ENCODE measurements at places on chromosomes 4 and X.

GRCh38 chr4:170128219-170128804 is 38.6 kb upstream of the AADAT start:
- no peak for DNase-seq

DNA sequence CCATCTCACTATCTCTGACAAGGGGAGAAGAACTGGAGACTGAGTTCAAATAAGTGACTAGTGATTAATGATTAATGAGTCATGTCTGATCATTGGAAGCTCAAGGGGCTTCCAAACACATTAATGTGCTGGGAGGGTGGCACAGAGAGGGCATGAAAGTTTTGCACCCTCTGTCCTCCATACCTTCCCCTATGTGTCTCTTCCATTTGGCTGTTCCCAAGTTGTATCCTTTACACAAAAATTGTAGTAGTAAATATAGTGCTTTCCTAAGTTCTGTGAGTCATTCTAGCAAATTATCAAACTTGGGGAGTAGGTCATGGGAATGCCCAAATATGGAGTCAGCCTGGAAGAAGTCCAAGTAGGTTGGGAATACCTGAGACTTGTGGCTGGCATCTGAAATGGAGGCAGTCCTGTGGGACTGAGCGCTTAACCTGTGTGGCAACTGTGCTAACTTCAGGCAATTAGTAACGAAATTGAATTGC is 4.1 kb upstream of the FAM200B start:
- peak; percentile 95 for DNase-seq

- DNase-seq, result no peak
Observed at GRCh38 chr4:132063829-132064228, 1085.3 kb upstream of the PCDH10 start.

DNA sequence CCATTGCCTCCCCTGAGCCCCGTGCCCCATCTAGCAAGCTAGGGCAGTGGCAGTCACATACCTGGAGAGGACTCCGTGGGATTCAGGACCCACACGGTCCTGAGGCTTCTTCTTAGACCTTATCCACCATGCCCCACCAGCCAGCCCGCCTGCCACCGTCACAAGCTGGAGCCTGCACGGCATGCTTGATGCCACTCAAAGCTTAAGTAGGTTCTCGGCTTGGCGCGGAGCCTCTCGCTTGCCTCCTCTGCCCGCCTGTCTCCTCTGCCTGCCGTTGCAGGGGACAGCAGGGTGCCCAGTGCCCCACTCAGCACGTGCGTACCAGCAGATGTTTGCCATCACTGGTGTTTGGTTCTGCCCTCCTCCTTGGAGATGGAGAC is 14.1 kb downstream of the PSAPL1 start:
- no peak for DNase-seq

GRCh38 chr4:17124767-17125166 is 226.3 kb upstream of the LDB2 start:
- DNase-seq, result no peak

DNA sequence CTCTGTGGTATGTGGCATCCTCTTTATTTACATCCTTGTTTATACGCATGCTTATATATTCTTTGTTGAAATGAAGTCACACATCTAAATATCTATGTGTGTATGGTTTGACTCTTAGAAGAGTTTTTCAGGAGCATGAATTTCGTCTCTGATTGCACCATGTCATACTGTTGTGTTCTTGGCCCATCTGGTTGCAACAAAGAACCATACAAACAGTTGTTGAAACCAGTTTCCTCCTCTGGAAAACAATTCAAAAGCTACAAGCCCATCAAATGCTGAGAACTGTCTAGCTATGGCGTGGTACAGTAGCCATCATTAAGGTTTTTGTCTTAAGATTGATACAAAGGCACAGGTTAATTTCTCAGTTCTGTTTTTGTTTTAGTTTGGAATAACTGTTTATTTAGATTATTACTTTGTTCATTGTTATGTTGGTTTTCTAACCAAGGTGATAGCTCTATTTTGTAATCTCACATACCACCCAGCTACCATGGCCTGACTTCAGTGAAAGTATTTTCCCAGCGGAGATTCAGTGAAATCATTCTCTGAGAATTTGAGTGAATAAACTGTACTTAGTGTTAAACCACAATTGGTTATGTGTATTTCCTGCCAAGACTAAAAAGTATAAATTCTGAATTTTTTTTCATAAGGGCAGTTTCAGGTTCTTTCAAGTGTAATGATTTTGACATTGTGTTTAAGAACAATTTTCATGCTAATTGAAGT is 91.0 kb downstream of the ARHGAP24 start:
- peak; percentile 46 for DNase-seq

- no peak for DNase-seq
Observed at GRCh38 chrX:67104982-67105757, 438.7 kb upstream of the AR start.

DNA sequence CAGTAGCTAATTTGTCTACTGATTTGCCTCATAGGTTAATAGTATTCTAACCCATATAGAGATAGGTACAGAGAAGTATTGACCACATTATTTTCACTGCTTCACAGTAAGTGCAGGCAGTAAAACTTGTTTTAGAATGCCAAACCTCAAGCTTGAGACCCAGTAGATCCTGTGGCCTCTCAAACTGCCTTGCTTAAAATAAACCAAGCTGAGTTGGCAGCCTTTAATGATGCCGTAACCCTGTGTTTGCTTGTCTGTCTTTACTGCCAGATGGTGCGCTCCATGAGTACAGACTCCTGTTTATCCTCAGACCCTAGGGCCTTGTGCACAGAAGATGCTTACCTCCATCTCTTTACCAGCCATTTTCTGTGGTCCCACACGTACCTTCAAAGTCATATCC is 50.8 kb downstream of the ANXA3 start:
- DNase-seq, result no peak

- no peak for DNase-seq
Observed at GRCh38 chr4:86965019-86965976, 30.5 kb downstream of the AFF1 start.

- DNase-seq, result peak; percentile 86
Observed at GRCh38 chrX:45006002-45006800, 133.2 kb downstream of the KDM6A start.

GRCh38 chr4:142043509-142043908 is 407.1 kb downstream of the IL15 start:
- DNase-seq, result peak; percentile 58

GRCh38 chr4:38071801-38072431 is 111.7 kb downstream of the PTTG2 start:
- peak; percentile 41 for DNase-seq

DNA sequence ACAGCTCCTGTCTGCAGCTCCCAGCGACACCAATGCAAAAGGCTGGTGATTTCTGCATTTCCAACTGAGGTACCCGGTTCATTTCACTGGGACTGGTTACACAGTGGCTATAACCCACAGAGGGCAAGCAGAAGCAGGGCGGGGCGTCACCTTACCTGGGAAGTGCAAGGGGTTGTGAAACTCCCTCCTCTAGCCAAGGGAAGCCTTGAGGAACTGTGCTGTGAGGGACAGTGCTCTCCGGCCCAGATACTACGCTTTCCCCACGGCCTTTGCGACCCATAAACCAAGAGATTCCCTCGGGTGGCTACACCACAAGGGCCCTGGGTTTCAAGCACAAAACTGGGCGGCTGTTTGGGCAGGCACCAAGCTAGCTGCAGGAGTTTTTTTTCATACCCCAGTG is 218.9 kb downstream of the PPP3CA start:
- DNase-seq, result no peak

DNA sequence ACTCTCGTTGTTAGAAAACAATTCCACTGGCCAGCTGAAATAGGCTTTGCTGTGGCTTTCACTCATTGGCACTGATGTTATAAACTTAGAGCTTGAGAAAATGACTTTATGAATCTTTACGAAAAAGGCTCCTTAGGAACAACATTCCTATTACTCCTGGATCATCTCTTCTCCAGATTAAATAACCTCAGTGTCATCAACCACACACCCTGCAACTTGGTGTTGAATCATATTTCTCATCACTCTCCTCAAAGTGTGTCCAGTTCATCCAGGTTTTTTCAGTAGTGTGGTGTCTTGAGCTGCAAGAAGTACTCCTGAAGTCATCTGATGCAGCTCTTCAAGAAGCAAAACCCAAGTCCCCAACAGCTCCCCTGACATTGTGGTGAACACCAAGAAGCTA is 28.1 kb upstream of the ANOS1 start:
- peak; percentile 25 for DNase-seq

DNA sequence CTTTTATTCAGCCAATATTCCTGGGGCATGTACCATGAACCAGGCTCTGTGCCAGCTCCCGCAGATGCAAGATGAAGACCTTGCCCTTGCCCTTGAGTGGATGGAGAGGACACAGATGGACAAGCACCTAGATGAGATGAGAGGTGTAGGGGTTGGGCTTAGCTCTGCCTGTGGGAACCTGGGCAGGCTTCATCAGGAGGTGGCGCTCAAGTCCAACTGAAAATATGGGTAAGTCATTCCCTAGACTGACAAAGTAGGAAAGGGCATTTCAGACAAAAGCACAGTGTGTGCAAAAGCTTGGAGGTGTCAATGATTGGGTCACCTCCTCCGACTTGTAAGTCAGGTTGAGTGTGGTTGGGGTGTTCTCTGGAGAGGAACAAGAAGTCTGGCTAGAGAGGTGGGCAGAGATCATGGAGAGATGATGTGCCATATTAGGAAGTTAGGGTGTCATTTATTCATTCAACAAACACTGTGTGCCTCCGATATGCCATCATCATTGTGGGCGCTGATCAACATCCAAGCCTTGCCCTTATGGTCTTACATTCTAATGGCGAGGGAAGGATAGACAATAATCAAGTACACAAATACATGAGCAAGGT is 64.6 kb downstream of the ANAPC4 start:
- DNase-seq, result peak; percentile 54

- DNase-seq, result peak; percentile 56
Observed at GRCh38 chr4:15295421-15296162, 132.2 kb upstream of the C1QTNF7 start.

DNA sequence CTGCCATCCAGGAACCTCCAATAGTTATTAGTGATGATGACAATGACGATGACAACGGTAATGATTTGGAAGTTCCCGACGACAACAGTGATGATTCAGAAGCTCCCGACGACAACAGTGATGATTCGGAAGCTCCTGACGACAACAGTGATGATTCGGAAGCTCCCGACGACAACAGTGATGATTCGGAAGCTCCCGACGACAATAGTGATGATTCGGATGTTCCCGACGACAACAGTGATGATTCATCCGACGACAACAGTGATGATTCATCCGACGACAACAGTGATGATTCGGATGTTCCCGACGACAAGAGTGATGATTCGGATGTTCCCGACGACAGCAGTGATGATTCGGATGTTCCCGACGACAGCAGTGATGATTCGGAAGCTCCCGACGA is 14.7 kb downstream of the CXCR3 start:
- DNase-seq, result peak; percentile 37

DNA sequence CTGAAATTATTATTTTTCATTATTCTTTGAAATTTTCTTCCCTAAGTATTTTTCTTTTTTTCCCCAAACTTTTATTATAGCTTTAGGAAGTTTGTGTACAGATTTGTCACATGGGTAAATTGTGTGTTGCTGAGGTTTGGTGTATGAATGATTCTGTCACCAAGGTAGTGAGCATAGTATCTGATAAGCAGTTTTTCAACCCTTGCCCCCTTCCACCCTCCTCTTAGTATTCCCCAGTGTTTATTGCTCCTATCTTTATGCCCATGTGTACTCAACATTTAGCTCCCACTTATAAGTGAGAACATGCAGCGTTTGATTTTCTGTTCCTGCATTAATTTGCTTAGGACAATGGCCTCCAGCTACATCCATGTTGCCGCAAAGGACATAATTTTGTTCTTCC is 103.9 kb upstream of the MAGEB2 start:
- DNase-seq, result no peak

GRCh38 chrX:32501606-32502005 is 709.7 kb downstream of the DMD start:
- no peak for DNase-seq

- no peak for DNase-seq
Observed at GRCh38 chrX:85499400-85499799, 119.9 kb upstream of the POF1B start.

DNA sequence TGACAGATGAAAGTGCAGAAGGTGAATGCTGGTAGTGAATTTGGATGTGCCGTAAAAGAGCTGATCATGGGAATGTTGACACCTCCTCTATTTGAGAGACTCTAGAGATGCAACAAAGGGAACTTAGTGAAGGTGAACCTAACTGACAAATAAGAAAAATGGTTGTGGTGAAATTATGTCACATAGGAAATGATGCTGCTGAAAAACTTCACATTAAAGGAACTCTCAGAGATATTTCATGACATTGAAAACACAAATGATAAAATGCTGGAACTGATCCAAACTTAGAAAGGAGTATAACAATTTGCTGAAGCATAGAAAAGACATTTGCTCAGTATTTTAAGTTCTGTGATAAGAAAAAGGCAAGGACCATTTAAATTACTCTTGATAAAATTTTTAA is 31.9 kb downstream of the MGAT4D start:
- no peak for DNase-seq

DNA sequence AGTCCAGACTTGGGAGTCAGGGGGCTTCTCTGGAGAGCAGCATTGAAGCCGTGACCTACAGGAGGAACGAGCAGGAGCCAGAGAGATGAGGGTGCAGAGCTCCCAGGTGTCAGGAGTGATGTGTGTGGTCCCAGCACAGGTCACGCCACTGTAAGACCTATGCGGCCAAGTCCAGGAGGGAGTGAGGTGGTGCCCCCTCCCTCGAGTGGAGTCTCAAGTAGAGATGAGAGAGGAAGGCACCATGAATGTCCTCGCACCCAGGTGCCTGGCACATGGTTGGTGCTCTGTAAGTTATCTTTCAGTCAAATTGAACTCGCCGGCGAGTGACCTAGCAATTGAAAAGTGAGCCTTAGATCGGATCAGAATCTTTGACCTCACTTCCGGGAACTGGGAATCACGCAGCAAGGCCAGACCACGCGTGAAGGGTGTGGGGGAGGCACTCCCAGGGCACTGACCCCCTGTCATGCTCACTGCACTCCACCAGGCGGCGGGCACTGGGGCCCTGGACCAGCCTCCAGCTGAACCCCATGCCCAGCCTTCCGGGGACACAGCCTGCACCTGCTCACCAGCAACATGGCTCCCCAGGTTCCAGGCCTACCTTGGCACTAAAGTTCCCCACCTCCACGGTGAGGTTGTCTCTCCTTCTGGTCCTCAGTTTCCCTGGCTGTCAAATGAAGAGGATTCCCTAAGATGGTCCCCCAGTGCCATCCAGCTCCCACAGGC is 127.4 kb downstream of the HMX1 start:
- no peak for DNase-seq

GRCh38 chr4:24394041-24394440 is 190.3 kb downstream of the DHX15 start:
- peak; percentile 86 for DNase-seq

DNA sequence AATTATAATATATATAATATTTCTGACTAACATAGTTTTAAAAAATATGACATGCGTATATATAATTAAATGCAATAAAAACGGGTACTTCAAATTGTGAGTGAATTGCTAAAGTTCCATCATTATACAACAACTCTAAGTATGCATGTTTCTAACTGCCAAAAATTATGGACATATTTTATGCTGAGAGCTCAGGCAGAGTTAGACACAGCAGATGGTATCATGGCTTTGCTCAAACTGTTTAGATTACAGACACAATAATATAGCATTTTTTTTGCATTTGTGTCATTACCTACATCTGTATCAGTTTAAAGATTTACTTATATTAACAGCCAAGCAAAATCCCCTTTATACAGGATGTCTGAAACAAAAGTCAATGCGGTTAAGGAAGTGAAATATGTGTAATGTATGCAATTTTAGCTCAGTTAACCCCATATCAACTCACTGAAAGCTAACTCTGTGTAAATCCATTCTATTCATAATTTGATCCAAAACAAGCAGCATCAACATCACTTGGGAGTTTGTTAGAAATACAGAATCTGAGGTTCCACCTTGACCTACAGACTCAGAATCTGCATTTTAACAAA is 119.1 kb upstream of the CNKSR2 start:
- DNase-seq, result no peak

Measured in M059J (cell line).